PC-3 (cell line): ENCODE measurements at places on chromosomes 16 and 17. TPM values are rescaled to one million over a fixed set of nuclear protein-coding genes. Genes with fewer than 3 reads are reported as not detected.
A peak's percentile ranks its signal among the peaks of the same experiment; 100 is the strongest.

- no peak for DNase-seq
Measured at GRCh38 chr16:84007965-84008364, 34.6 kb downstream of the SLC38A8 start.

GRCh38 chr17:81967533-81968395 lies 6.8 kb upstream of the NOTUM start:
- DNase-seq = peak; percentile 14

DNA sequence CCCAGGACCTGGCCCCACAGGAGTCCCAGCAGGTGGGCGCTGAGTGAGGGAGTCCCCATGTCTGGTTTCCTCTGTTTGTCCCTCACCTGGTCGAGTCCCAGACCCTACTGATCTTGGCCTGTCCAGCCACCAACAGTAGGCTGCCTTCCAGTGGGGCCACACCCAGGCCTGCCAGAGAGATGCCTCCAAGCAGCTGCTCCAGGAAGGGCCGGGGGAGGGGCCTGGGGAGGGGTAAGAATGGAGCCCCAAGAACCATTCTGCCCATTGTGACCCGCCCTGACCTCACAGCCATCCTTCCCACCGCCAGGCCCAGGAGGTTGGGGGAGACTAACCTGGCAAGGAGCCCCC lies 736 bp downstream of the SPATA20 start:
- no peak for DNase-seq

DNA sequence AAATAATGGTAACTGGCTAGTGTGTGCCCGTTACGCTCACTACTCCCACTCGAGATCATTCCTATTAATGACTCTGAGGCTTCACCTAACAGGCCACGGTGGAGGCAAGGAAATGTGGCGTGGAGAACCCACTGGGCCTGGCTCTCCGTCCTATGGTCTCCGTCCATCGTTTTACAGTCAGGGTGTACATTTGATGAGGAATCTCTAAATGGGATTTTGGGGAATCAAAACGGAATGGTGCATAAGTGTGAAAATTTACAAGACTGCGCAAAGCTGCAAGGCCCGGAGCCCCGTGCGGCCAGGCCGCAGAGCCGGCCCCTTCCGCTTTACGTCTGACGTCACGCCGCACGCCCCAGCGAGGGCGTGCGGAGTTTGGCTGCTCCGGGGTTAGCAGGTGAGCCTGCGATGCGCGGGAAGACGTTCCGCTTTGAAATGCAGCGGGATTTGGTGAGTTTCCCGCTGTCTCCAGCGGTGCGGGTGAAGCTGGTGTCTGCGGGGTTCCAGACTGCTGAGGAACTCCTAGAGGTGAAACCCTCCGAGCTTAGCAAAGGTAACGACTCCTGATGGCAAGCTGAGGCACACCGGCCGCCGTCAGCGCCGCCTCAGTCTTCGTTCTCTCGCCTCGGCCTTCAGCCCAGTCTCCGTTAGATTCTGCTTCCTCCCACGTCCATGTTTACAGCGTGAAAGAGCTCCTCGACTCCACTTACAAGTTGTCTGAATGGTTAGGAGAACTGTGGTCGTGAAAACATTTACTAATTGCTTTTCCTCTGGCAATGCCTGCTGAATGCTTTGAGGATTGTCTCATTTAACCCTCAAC lies at the start of gene RAD51C:
Gene RAD51C, plus strand, starts transcription at position 364 of the 817 bp plus-strand sequence. Its CDS starts 42 bp downstream, at position 406.
- DNase-seq = peak; percentile 94

DNA sequence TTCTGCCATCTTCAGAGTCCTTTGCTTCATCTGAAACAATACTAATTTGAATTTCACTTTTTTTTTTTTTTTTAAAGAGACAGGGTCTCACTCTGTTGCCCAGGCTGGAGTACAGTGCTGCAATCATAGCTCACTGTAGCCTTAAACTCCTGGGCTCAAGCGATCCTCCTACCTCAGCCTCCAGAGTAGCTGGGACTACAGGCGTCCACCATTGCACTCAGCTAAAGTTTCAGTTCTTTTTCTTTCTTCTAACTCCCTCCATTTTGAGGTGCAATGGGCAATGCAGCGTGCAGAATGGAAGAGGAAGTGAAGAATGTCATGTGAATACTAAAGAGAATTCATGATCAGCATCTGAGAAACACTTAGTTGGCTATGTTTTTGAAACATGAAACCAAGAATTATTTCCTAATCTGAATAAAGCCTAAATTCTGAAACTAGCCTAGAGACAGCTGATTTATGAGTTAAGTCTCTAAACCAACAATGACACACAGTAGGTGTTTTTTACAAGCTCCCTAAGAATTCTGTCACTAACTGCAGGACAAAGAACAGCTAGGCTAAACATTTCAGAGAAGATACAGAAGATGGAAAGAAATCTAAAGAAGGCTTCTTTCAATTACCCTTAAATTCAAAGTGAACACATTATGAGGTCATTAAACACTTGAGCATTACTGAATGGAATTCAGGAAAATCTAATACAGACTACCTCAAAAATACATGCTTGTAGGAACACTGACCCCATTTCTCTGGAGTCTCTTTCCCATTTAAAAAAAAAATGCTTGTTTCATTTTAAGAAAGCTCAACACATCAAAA lies 21.0 kb downstream of the SNN start:
- no peak for DNase-seq

GRCh38 chr17:31842195-31843069 lies 16.6 kb downstream of the COPRS start:
- peak; percentile 64 for DNase-seq

- DNase-seq = no peak
Measured at GRCh38 chr17:82275326-82275725, 1.8 kb upstream of the CSNK1D start.

DNA sequence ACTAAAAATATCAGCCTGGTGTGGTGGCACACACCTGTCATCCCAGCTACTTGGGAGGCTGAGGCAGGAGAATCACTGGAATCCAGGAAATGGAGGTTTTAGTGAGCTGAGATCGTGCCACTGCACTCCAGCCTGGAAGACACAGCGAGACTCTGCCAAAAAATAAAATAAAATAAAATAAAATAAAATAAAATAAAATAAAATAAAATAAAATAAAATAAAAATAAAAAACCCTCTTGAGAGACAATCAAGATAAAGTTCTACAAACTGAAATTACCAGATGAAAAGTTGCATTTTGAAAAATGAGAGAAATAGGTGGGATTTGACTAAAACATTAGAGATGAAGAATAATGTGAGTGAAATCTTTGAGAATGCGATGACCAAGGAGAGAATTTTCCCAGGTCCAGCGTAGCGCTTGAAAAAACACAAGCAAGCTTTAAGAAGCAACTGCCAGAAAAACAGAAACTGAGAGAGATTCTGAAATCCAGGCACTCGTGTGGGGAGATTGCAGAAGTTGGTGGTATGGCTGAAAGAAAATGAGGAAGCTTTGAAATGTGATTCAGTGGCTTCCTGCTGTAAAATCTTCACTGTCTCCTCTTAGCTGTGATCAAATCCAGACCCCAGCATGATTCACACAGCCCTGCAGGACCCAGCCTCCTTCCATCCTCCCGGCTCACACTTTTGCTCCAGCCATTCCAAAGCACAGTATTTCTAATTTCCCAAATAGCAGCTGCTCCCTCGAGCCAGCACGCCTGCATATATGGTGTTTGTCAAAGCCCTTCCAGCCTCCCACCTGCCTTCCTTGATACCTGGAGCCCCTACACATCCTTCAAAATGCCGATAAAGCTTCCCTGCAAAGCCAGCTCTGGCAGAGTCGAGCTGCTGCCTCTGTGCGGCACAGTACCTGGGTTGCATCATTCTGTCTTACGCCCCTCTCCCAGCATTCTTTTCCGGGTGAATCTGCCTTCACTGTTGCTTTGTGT lies 8.2 kb upstream of the CD300E start:
- no peak for DNase-seq

DNA sequence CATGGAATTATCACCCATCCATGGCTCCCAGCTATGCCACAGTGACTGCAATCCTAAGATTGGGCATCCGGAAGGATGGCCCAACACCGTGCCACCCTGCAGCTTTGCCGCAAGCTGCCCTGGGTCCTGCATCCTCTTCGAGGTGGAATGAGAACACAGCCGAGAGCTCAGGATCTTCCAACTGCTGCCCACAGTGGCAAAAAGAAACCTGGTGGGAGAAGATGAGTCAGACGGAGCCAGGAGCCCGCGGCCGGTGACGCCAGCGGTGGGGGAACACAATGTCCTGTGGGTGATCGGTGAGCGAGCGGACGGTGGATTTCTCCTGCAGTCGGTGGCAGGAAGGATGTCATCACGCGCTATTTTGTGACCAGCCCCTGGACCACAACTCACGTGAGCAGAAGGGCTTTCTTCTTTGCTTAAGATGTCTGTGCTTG lies 20.1 kb downstream of the CD7 start:
- peak; percentile 86 for DNase-seq

- no peak for DNase-seq
Measured at GRCh38 chr16:74622005-74622404, 15.1 kb upstream of the GLG1 start.

GRCh38 chr17:76515274-76515949 lies 14.2 kb upstream of the RHBDF2 start:
- no peak for DNase-seq

GRCh38 chr17:18191967-18192366 lies 8.3 kb downstream of the ALKBH5 start:
- no peak for DNase-seq

DNA sequence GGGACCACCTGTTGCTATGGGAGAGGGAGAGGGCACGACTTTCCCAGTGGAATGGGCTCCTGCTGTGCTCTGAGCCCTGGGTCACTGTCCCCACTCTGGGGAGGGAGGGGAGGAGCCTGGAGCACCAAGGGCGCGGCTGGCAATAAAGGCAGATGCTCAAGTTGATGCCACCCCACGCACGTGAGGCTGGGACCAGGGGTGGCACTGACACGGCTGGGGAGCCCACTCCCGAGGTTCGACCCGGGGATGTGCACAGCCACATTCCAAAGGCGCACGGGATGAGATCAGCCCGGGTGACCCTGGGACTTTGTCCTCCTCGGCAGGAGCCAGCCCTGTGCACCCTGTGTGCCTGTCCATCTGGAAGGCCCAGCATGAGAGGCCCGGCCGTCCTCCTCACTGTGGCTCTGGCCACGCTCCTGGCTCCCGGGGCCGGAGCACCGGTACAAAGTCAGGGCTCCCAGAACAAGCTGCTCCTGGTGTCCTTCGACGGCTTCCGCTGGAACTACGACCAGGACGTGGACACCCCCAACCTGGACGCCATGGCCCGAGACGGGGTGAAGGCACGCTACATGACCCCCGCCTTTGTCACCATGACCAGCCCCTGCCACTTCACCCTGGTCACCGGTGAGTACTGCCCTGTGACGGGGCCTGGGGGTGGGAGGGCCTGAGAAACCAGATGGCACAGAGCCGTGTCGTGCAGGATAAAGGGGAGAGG lies at the start of gene ENPP7:
Gene ENPP7, plus strand, starts transcription at position 175 of the 715 bp plus-strand sequence. Its CDS starts 197 bp downstream, at position 372.
- DNase-seq = no peak

- no peak for DNase-seq
Measured at GRCh38 chr16:4032768-4033167, 83.5 kb downstream of the ADCY9 start.

- no peak for DNase-seq
Measured at GRCh38 chr17:60249290-60249826, 99.6 kb downstream of the CA4 start.

- DNase-seq = no peak
Measured at GRCh38 chr16:53506254-53506653, 3.2 kb upstream of the AKTIP start.

GRCh38 chr16:58510097-58510775 lies 5.1 kb upstream of the SETD6 start:
- no peak for DNase-seq

DNA sequence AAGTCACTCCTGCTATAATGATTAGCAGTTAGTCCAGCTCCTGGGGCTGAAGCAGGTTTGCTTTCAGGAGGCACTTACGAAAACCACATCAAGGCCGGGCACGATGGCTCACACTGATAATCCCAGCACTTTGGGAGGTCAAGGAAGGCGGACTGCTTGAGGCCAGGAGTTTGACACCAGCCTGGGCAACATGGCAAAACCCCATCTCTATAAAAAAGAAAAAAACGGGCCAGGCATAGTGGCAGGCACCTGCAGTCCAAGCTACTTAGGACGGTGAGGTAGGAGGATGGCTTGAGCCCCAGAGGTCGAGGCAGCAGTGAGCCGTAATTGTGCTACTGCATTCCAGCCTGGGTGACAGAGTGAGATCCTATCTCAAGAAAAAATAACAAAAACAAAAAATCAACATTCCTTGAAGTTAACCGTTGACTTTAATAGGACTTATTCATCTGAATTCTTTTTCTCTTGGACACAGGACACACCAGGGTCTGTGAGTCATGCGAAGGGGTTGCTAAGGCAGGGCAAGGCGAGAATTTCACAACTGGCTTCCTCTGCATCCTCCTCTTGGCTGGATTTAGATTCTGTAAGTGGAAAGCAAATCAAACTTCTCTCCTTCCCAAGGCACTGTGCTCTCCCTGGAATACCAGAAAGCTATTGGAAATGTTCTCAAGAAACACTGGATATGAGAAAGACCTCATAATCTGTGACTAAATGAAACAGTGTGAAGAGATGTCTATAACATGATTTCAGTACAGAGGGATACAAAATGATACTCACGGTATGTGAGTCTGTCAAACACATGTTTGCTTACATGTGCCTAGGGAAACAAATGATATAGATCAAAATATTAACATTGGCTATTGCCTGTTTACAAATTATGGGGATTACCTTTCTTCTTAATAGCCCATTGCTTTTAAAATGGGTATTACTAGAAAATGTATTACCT lies 99.5 kb downstream of the SYCE1L start:
- peak; percentile 90 for DNase-seq

GRCh38 chr17:18262111-18262510 lies 1.6 kb downstream of the MIEF2 start:
- no peak for DNase-seq

GRCh38 chr16:21260870-21261791 lies 17.0 kb downstream of the CRYM start:
- peak; percentile 64 for DNase-seq

GRCh38 chr17:42340691-42341127 lies 47.5 kb downstream of the STAT3 start:
- no peak for DNase-seq

- no peak for DNase-seq
Measured at GRCh38 chr17:79085154-79085920, 10.7 kb downstream of the ENGASE start.

DNA sequence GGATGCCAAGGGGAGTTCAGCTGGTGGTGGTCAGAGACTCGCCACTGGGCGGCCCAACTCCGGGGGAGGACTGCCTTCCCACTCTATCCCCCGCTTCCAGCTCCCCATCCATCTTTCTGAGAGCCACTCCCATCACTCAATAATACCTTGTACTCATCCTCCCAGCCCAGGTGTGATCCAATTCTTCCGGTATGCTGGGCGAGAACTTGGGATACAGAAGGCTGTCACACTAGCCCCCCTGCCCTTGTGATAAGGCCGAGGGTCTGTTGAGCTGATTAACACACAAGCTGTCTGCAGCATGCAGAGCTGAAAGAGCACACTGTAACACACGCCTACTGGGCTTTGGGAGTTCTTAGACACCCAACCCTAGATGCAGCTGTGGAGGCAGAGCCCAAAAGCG lies 460.4 kb upstream of the EEF2KMT start:
- DNase-seq = no peak

Gene ITGB4
- total RNA-seq = 273 and 362 TPM in 2 replicates

Gene NPIPB8
- 1.1 TPM in 1 of 2 replicates, not detected in the other for total RNA-seq

Gene NUDT7
- not detected in 2 replicates for total RNA-seq

Gene ACE
- 8.7 and 9.1 TPM in 2 replicates for total RNA-seq

Gene JUP
- total RNA-seq = 132 and 168 TPM in 2 replicates

Gene UMOD
- total RNA-seq = not detected in 2 replicates

Gene CLDN7
- 147 and 180 TPM in 2 replicates for total RNA-seq

Gene CARD14
- total RNA-seq = 2.3 and 4.4 TPM in 2 replicates

Gene NPIPA3
- total RNA-seq = 1.1 and 1.4 TPM in 2 replicates

Gene TEKT3
- total RNA-seq = not detected in 2 replicates

Gene TEKT1
- not detected in 2 replicates for total RNA-seq

Gene SCGB1C2
- total RNA-seq = not detected in 2 replicates

Gene HID1
- total RNA-seq = 40.6 and 51.0 TPM in 2 replicates

Gene SLC22A31
- total RNA-seq = 5.6 and 8.4 TPM in 2 replicates

Gene AXIN2
- total RNA-seq = 2.0 and 2.6 TPM in 2 replicates

Gene CACNG4
- 1.7 and 2.4 TPM in 2 replicates for total RNA-seq

Gene ITPRIPL2
- total RNA-seq = 21.6 and 31.5 TPM in 2 replicates
